Activated T-helper 1 cell treated with anti-CD3 and anti-CD28 coated beads, Interleukin-2, amount 50 U/mL, for 16 hours (primary cell): ENCODE measurements at places on chromosomes 4 and X.

GRCh38 chr4:2303686-2304320 lies 41.9 kb upstream of the MXD4 start:
- no peak for DNase-seq

GRCh38 chr4:74440356-74440755 lies 4.6 kb upstream of the AREG start:
- DNase-seq: no peak

DNA sequence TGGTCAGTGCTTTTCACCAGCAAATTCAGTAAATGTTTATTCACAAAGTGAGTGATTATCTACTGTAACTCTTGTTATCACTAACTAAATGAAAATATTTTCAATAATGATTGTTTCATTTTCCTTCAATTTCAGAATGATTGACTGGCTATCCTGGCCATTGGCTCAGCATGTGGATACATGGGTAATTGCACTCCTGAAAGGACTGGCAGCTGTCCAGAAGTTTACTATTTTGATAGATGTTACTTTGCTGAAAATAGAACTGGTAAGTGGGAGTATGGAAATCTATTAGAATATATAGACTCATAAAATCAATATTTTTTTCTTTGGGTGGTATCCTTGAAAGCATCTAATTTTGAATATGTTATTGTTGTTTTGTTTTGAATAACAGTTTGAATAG lies 10.9 kb downstream of the USP38 start:
- DNase-seq: no peak

DNA sequence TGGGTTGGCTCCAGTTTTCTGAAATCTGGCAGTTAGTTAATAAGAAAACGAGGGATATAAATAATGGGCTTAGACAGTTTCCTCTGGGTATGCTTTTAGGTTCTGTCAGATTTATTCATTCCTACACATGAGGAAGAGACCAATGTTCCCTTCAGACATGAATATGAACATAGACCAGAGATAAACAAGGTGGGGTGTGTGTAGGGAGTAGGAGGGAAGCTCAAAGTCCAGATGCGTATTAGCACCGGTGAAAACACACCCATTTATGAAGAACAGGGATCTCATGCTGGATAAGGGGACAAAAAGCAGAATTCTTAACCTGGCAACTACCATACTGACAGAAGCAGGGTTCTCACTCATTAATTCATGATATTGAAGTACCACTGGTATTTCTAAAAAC lies 223.0 kb downstream of the SOWAHB start:
- no peak for DNase-seq

DNA sequence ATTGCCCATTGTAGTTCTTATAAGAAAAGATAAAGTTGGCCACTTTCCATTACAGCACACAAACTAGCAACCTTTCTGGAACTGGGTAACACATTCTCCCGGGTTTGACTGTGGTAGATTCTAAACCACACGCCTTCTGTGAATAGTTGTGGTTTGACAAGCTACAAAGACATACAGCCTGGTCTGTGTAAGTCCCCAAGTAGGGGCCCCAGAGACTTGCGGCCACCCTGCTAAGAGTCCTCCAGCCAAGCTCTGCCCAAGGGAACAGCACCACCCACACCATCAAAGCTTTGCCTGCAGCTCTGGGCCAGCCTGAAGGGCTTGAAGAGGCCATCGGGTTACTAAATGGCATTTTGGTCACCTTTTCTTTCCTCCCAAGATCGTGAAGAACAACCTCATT lies 203.4 kb downstream of the MAML3 start:
- DNase-seq: no peak

DNA sequence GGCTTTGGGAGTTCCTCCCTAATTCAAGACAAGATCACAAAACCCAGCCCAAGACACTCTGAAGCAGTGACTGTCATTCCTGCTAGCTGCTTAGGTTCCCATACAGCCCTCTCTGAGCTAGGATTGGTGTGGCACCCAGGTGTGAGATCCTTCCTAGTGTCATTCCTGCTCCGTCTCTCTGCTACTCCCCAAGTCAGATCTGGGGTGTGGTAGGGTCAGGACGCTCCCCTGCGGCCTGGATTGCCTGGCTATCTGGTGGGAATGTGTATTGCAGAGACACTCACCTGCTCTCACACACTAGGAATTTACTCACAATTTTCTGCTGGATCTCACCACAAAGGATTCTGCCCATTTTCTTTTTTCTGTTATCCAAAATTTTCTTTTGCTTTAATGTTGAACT lies 560.8 kb upstream of the ATOH1 start:
- no peak for DNase-seq
